Naive thymus-derived CD4-positive, alpha-beta T cell (primary cell): ENCODE measurements at places on chromosomes 13 and 19.

DNA sequence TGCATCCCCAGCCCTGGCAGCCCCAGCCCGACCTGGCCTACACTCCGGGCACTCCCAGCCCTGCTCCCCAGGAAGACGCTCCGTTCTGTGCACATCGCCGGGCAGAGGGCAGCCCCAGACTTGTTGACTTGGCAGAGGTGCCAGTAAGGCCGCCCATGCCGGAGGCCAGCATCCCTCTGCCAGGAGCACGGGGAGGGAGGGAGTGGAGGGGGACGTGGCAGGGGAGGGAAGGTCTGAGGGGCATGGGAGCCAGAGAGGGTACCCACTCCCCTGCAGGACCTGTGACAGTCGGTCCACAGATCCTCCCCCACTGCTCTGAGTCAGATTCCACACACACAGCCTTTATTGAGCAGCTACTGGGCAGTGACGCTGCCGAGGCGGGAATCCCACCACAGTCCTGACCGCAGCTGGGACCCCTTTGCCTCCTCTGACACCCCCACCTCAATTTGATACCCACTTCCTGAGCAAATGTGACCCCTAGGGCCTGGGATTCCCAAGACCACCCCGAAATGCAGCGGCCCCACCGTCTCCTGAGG, 1.9 kb upstream of the NKPD1 start:
- peaks cover 9% of the 10 kb centered on the region for H3K4me1 ChIP-seq
- DNase-seq = no peak
- no peaks in the 10 kb centered on the region for H3K36me3 ChIP-seq
- H3K27me3 ChIP-seq = no peaks in the 10 kb centered on the region
- no peak overlapping the region for H3K4me3 ChIP-seq

- H3K27me3 ChIP-seq = no peaks in the 10 kb centered on the region
- no peak for DNase-seq
- no peak overlapping the region for H3K4me3 ChIP-seq
- no peak overlapping the region for H3K27ac ChIP-seq
Observed at GRCh38 chr19:23788411-23788810, 29.7 kb upstream of the ZNF681 start.

DNA sequence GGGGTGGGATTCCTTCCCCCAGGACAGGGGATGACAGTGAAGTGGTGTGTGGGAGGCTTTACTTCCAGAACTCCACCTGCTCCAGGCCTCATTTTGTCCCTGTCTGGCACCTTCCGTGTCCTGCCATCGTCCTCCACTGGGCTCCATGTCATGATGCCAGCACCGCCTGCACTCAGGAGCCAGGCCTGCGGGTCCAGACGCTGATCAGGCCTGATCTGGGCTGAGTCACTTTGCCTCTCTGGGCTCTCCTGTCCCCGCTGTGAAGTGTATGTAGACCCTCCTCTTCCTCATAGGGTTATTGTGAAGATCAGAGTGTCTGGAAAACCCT, 9.6 kb downstream of the FUZ start:
- no peak overlapping the region for H3K4me3 ChIP-seq
- no peaks in the 10 kb centered on the region for H3K4me1 ChIP-seq
- no peak overlapping the region for H3K27ac ChIP-seq
- no peak for DNase-seq

DNA sequence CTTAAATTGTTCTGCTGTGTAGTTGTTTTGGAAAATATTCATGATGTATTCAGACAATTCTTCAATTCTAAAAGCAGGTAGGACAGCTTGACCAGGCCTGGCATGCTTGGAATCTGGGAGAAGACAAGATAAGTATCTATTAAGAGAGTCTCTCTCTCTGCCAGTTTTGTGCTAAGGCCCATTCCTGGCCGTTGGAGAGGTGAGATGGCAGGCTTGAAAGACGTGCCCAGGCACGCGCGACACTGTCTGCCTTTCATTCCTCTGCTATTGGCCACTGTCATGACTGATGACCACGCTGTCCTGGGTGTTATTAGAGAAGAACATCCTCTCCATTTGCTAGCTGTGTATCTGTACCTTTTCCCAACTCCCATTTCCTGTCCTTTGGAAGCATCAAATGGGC, 90.3 kb downstream of the LHFPL6 start:
- H3K4me1 ChIP-seq = no peaks in the 10 kb centered on the region
- no peak overlapping the region for H3K27ac ChIP-seq
- no peak overlapping the region for H3K4me3 ChIP-seq
- no peaks in the 10 kb centered on the region for H3K36me3 ChIP-seq

- no peak overlapping the region for H3K27ac ChIP-seq
- H3K36me3 ChIP-seq = no peaks in the 10 kb centered on the region
- no peaks in the 10 kb centered on the region for H3K27me3 ChIP-seq
Observed at GRCh38 chr13:44302940-44303575, 70.6 kb upstream of the SERP2 start.

- peaks cover 4% of the 10 kb centered on the region for H3K4me1 ChIP-seq
- H3K27me3 ChIP-seq = no peaks in the 10 kb centered on the region
- no peaks in the 10 kb centered on the region for H3K36me3 ChIP-seq
- H3K27ac ChIP-seq = peak overlapping the region; percentile 18
Observed at GRCh38 chr13:94860981-94861407, 148.6 kb upstream of the SOX21 start.

GRCh38 chr19:29293292-29293691, 80.3 kb upstream of the UQCRFS1 start:
- no peak for DNase-seq
- H3K4me1 ChIP-seq = peaks cover 4% of the 10 kb centered on the region
- H3K27me3 ChIP-seq = no peaks in the 10 kb centered on the region
- no peak overlapping the region for H3K27ac ChIP-seq
- no peak overlapping the region for H3K4me3 ChIP-seq
